Nucleus accumbens (tissue), 56 donors: ENCODE measurements at places on chromosomes 2 and 18.

DNA sequence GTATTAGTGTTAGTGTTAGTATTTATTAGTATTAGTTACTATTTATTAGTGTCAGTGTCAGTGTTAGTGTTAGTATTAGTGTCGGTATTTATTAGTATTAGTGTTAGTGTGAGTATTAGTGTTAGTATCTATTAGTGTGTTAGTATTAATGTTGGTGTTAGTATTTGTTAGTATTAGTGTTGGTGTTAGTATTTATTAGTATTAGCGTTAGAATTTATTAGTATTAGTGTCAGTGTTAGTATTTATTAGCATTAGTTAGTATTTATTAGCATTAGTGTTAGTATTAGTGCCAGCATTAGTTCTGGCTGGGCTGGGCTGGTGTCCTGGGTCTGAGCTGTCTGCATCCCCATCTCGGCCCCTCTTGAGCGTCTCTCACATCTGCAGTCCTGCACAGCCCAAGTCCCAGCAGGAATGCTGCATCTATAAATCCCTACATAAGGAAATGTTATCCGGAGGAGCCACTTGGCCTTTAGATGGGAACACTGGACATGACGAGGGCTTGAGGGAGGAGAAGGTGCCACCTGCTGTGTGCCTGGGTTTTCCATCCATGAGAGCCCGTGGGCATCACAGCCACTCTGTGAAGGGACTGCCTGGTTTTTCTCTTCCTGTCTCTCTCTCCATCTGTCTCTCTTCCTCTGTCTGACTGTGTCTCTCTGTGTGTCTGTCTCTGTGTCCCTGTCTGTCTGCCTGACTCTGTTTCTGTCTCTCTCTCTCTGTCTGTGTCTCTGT lies 33.6 kb downstream of the TWIST2 start:
- DNase-seq, result no peak

- DNase-seq, result no peak
These were observed 125.7 kb downstream of the RBMS1 start for GRCh38 chr2:160367887-160368286.

DNA sequence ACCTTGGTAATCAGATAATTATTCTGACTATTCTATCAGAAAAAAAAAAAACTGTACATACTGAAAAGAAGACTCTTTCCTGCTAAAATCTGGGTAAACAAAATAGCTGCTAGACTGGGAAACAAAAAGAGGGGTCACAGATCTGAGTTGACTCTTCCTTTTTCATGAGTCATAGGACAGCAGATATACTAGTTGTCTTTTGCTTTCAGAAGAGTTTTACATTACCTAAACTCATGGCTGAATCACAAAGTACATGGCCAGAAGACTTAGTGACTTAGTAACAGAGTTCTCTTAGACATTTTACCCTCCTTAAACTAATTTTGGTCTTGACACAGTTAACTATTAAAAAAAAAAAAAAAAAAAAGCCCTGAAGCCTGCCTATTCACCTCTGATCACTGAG lies 834.0 kb upstream of the FSHR start:
- DNase-seq, result no peak

DNA sequence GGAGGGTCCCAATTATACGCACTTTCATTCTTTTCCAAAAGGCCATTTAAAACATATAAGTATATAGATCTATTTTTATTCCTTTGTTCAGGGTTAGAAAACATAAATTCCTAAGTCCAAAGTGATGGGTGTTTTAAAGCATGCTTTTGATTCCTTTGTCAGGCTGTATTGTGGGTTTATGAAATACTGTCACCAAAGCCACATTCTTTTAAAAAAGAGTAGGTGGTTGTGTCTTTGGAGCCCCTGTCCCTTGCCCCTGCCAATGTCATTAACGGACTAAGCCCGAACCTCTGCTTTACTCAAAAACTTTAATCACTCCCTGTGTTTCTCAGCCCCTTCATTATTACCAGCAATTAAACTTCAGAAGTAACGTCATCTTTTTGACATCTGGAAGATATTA lies 104.9 kb upstream of the APCDD1 start:
- DNase-seq, result no peak

GRCh38 chr2:237091779-237092436 lies 6.2 kb downstream of the COPS8 start:
- no peak for DNase-seq

- no peak for DNase-seq
These were observed 49.7 kb downstream of the CTAGE1 start for GRCh38 chr18:22368021-22368420.

- DNase-seq, result no peak
These were observed 238.8 kb downstream of the ACTR3 start for GRCh38 chr2:114128725-114129124.

GRCh38 chr18:8713691-8714090 lies 8.3 kb downstream of the MTCL1 start:
- no peak for DNase-seq

GRCh38 chr2:72037261-72037666 lies 110.4 kb downstream of the CYP26B1 start:
- DNase-seq, result no peak

DNA sequence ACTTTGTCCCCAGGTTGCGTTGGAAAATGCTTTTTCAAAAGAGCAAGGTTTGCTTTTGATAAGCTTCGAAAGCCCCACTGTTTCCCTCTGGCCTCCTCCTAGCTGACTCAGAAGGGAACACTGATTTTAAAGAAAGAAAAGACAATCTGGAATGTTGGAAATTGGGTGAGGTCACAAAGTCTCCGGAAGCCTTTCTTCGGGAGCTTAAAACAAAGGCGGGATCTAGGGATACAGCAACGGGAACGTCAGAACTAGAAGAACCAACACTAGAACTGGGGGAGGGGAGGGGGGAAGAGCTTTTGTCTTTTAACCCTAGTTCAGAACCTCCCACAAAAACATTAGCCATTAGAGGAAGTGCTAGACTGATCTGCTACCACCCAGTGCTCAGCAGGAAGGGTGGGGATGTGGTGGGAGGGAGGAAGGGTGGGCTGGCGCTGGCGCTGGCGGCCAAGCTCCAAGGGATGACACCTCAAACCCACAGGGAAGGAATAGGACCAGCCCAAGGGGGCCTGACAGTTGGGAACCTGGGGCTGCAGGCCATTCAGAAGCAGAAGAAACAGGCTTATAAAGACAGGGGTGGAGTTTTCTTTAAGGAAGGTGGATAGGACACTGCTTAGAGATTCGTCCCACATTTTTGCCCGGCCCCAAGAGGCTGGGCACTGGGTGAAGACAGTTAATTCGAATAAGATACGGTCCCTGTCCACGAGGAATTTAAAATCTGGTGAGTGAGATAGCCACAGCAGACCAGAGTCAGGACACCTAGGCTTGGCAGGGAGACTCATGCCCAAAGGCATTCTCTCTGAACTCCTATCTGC lies 1.7 kb downstream of the TMSB10 start:
- DNase-seq, result no peak

- no peak for DNase-seq
These were observed 73.2 kb upstream of the GALNT5 start for GRCh38 chr2:157184161-157184895.

- no peak for DNase-seq
These were observed 2.4 kb downstream of the CHRNA1 start for GRCh38 chr2:174761837-174762236.

GRCh38 chr18:25282282-25282681 lies 69.7 kb downstream of the ZNF521 start:
- DNase-seq, result no peak

GRCh38 chr2:42064417-42064942 lies 16.7 kb downstream of the PKDCC start:
- no peak for DNase-seq

DNA sequence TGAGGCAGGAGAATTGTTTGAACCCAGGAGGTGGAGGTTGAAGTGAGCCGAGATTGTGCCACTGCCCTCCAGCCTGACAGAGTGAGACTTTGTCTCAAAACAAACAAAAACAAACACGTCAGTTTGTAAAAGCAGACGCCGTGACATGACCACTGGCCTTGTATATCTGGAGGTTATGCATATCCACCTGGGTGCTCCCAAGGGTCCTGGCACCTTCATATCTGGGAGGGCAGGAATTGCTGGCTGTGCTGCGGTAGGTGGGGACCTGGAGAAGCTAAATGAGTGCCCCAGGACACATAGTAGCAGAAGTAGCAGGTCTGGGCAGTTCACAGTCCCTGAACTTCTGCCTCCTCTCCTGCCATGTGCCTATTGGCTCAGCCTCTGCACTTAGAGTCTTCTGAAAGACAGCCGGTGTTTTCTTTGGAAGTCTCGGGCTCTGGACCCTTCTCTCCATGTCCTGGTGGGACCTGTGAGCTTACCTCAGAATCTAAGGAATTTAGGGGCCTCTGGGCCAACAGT lies 30.9 kb upstream of the IL1R2 start:
- DNase-seq, result no peak

- DNase-seq, result no peak
These were observed 180.0 kb upstream of the CXCR4 start for GRCh38 chr2:136297994-136298393.

GRCh38 chr2:201261471-201261870 lies 1.1 kb downstream of the CASP8 start:
- no peak for DNase-seq

- DNase-seq, result no peak
These were observed 4.3 kb downstream of the GPR17 start for GRCh38 chr2:127650041-127650784.

- no peak for DNase-seq
These were observed 30.4 kb upstream of the MGAT4A start for GRCh38 chr2:98761267-98761781.

- no peak for DNase-seq
These were observed 37.0 kb downstream of the LIMS1 start for GRCh38 chr2:108571286-108571685.

DNA sequence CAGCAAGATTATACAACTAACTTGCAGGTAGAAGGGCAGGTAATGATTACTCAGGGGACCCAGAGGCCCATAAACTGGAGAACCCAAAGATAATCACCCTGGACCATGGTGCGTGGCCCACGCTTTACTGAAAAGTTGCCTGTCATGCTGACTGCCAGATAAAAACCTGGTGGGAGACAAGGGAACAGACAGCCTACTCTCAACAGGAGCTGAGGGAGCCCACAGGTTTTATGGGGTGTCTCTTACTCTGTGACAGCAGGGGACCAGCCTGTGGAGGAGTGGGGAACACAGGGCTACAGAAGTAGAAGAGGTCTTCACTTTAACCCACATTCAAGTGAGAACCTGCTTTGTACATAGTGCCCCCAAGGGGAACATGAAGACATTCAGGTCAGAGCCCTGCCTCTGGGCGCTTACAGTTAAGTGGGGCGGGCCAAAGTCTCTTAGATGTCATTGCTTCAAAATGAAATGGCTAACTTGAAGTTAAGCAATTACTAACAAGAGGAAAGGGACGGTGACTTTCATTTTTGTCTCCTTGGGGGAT lies 60.4 kb downstream of the DHRS9 start:
- no peak for DNase-seq

DNA sequence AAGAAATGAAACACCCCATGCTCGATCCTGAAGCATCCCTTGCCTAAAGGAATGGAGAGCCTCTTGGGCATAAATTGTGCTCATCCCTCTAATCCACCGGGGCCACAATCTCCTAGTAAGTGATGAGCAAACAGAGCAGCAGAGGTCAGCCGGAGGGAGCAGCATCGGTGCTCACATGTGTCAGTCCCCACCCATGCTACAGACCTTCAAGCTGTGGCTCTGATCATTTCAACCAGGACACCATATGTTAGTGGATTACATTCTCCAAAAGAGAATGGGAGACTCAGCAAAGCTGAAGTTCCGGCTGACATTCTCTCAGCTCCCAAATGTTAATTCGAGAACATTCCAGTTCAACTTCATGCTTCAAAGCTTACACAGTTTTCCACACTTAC lies 75.6 kb downstream of the AAK1 start:
- DNase-seq, result no peak

DNA sequence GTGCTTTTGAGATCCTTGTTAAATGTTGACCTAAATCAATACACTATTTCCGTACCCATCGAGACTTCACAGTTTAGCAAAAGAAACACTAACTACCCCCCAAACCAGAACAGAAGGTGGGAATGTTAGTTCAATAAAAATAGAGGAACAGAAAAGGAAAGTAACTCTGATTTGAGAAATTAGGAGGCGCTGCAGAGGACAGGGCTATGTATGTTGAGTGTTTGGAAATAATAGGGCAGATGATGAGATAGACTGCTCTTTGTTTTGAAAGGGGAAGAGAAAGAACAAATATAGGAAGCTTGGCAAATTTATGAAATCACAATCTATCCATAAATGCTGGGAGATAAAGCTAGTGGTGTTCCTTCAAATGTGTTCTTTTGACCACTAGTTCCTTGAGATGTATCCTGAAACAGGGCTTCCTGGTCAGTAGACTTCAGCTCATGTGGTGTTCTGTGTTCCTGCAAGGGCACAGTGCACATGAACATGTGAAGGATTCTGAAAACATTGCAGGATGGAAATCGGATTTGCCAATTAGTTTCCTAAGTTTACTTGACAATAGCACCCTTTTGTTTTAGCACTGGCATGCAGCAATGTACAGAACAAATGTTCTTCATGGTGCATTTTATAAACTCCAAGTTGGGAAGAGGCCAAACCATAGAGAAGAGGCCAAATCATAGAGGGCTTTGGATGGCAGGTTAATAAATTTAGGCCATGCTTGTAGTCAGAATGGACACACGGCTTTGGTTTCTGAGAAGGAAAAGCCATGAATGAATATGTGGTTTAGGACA lies 39.8 kb downstream of the RHBDD1 start:
- DNase-seq, result no peak

DNA sequence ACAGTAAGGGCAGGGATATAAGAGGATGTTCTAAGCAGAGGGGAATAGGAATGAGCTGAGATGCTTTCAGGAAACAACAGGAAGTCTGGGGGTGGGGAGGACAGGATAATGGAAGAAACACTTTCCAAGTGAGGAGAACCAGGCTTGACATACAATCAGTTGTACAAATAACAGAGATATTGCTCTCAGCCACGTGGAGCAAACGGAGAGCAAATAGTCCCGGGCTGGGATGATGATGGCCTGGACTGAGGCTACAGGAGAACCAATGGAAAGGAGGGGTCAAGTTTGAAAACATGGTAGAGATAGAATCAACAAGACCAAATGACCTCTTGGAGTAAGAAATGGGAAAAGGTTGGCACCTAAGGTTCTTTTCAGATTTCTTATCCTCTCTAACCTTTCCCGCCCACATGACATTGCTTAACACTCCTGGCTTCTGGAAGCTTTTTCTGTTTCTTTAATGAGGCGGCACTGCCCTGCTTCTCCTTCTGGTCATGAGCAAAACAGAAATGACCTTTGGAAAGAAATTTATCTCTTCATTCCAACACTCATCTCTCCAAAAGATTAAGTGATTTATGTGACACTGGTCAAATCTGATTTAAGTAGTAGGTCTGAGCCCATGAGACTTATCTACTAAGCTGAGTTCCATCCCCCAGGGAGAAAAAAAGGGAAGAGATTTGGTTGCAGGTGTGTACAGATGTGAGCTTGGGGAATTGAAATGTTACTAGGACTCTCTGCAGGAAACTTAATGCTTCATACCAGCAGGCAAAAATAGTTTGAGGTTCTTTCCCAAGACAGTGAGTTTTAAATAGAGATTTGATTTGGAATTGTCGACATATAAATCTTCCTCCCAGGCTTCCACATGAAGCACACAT lies 442.9 kb upstream of the HNRNPA3 start:
- DNase-seq, result no peak

- no peak for DNase-seq
These were observed 127.8 kb downstream of the CTIF start for GRCh38 chr18:48666613-48667012.
